ENCODE measurements at places on chromosomes 7 and 10.

- no peak for DNase-seq
Measured at GRCh38 chr7:131625817-131626372, 69.5 kb upstream of the PODXL start.

GRCh38 chr7:30422922-30423321 is 55.7 kb downstream of the NOD1 start:
- no peak for DNase-seq

GRCh38 chr10:99906470-99906869 is 103.3 kb downstream of the DNMBP start:
- no peak for DNase-seq

DNA sequence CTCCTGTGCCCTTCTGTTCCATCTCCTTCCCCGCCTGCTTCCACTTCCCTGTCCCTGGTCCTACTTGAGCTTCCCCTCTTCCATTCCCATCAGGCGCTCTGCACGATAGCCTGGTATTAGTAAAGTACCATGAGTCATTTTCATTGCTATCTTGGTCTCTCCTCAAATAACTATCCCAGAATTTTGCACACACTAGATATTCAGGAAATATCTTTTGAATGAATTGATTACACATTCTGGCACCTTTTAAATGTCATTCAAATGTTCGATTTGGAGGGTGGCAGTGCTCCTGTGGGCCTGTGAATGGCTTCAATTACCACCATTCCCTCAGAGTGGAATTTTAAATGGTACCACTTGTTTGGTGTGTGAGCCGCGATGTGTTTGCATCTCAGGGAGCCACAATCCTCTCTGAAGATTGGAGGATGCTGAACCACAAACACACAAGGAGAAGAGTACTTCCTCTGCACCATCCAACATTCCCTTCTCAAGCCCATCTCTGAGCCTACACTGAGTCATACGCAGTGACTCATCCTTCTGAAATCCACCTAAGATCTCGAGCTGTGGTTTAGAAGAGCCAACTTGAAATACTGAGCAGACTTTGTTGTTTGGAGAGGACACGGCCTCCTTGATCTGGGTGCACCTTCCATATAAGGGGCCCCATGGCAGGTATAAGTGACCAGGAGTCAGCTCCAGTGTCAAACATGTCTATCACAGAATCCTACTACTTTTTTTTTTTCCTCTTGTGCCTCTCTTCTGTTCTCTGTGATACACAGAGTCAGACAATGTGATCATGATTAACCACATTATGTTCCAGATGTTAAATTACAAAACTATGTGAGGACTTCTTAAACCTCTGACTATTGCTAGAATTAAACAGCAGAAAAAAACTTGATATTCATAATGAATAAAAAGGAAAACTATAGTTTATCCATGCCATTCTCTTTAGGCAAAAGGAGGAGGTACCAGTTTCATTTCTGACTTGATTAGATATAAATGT is 81.9 kb downstream of the BMPER start:
- DNase-seq: no peak

DNA sequence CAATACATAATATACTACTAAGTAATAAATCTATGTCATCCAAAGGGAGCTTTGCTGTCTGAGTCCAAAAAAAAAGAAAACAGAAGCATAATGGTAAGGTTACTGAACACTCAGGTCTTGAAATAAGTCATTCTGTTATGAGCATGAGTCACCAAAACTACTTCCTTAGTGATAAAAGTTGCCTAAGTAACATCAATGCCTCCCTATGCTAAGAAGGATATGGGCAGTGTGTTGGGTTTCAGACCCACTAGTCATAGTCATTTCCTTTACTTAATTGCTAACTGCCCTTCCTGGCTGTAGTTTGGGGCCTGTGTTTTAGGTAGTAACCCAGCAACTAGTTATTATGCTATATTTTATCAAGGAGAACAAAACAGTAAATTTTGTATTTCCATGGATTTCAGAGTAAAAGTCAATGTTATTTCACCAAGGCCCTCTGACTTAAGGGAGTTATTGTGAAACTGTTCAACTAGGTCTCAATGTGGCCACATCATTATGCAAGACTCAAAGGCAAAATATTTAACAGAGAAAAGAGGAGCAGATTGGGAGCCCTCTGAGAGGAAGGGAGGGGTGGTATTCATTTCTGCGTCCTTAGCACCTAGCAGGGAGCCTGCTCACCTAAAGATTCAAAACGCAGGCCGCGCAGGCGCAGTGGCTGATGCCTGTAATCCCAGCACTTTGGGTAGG is 11.7 kb upstream of the VIM start:
- no peak for DNase-seq
